Ascending aorta (tissue), 2 donors: ENCODE measurements at places on chromosomes 5 and 9. TPM values are rescaled to one million over a fixed set of nuclear protein-coding genes. Genes with fewer than 3 reads are reported as not detected.

DNA sequence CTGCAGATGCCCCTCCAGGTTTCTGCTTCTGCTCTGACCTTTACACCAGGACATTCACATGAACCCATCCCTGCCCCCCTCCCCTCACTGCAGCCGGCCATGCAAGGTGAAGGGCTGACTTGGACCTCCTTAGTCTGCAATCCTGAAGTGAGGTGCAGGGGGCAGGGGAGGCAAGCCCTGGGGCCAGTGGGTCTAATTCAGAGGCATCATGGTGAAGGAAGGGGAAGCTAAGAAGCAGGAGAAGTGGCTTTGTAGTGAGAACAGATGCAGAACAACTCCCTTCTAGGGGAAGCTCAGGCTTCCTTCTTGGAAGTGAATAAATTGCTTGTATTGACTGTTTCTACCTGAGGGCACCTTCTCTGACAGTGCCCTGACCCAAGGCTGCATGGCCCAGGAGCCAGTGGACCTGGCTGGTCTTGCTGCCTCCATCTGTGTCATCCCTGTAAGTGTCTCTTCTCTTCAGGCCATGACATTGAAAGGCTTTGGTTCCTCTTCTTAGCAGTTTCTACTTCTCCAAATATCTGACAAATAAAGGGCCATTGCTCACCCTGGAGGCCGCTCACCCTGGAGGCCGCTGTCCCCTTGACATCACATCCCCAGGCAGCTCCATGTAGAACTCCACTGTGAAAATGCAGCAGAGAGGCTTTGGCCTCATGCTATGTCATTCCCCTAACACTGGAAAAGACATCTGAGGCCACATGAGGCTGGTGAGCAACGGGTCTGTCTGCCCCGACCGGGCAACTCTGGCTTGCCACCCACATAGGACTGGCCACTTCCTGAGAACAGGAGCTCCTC lies 55.3 kb downstream of the GADD45G start:
- H3K4me3 ChIP-seq = no peak overlapping the region
- H3K4me1 ChIP-seq = peaks cover 11% of the 10 kb centered on the region
- H3K27me3 ChIP-seq = no peaks in the 10 kb centered on the region

DNA sequence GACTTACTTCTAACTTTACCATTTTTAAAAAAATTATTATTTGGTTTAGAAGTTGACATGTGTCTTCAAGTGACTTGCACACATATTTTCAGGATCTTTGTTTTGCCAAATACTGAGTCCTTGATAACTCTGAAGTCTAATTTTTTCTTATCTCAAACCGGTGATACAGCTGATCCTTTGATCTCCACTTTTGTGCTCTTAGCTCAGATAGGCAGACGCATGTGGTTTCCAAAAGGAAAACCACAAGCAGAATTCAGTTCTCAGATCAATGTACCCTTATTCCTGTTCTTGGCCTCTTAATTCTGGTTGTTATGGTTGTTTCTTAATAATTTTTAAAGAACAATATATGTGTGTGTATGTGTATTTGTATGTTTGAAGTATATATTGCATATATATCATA lies 238.3 kb upstream of the EDIL3 start:
- no peaks in the 10 kb centered on the region for H3K36me3 ChIP-seq
- no peak overlapping the region for H3K27ac ChIP-seq
- H3K27me3 ChIP-seq = no peaks in the 10 kb centered on the region
- no peaks in the 10 kb centered on the region for H3K4me1 ChIP-seq
- DNase-seq = no peak

DNA sequence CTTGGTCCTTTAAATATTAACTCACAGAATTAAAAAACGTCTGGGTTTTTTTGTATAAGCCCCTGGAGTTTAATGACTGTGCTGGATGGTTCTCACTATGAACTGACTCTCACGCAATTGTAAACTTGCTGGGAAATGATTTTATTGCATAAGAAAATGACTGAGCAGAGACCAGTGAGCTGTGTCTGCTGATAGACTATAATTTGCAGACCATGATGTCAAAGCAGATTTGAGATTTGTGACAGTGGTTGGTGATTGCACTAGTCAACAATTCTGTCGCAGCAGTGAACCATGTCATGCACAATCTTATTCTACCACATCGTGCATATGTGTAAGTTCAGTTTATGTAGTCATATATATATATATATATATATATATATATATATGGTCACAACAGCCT lies 85.7 kb upstream of the C9orf72 start:
- DNase-seq = no peak
- no peaks in the 10 kb centered on the region for H3K36me3 ChIP-seq
- no peaks in the 10 kb centered on the region for H3K4me1 ChIP-seq
- H3K27me3 ChIP-seq = no peaks in the 10 kb centered on the region
- no peak overlapping the region for H3K4me3 ChIP-seq

- H3K36me3 ChIP-seq = no peaks in the 10 kb centered on the region
- no peak for DNase-seq
- no peaks in the 10 kb centered on the region for H3K4me1 ChIP-seq
- H3K27ac ChIP-seq = no peak overlapping the region
Observed at GRCh38 chr9:134089972-134090371, 22.1 kb upstream of the BRD3 start.

- no peak for DNase-seq
- no peaks in the 10 kb centered on the region for H3K36me3 ChIP-seq
- H3K4me3 ChIP-seq = no peak overlapping the region
- H3K27me3 ChIP-seq = no peaks in the 10 kb centered on the region
Observed at GRCh38 chr5:133347039-133347438, 265.3 kb downstream of the FSTL4 start.

GRCh38 chr9:129571298-129572051 lies 49.4 kb downstream of the C9orf50 start:
- no peak overlapping the region for H3K4me3 ChIP-seq
- peak overlapping the region; percentile 78 for H3K27ac ChIP-seq
- no peak for DNase-seq
- peaks cover 18% of the 10 kb centered on the region for H3K4me1 ChIP-seq
- no peaks in the 10 kb centered on the region for H3K36me3 ChIP-seq
- H3K27me3 ChIP-seq = no peaks in the 10 kb centered on the region

- H3K27ac ChIP-seq = peak overlapping the region; percentile 77
- H3K36me3 ChIP-seq = peaks cover 41% of the 10 kb centered on the region
- DNase-seq = no peak
- no peaks in the 10 kb centered on the region for H3K4me1 ChIP-seq
Observed at GRCh38 chr5:72209147-72210115, 102.2 kb downstream of the MAP1B start.

DNA sequence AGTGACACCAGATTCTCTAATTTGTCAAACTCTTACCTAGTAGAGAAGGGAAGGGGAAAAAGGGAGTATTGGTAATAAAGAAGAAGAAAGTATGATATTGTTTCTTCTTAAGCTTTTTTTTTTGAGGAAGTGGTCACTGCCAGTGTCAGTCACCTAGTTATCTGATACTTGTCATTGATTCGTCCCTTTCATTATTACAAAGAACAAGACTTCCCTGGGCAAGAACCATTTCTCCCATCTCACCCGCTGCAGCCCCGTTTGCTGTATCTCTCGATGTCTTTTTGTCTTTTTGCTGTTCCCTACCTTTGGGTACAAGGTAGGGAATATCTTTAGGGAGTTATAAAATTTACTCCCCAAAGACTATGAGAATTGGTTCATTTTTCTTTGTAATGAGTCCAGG lies 249.0 kb downstream of the ARHGAP26 start:
- DNase-seq = no peak
- H3K4me3 ChIP-seq = no peak overlapping the region
- peaks cover 9% of the 10 kb centered on the region for H3K36me3 ChIP-seq
- no peaks in the 10 kb centered on the region for H3K4me1 ChIP-seq
- no peak overlapping the region for H3K27ac ChIP-seq
- H3K27me3 ChIP-seq = no peaks in the 10 kb centered on the region

- no peaks in the 10 kb centered on the region for H3K4me1 ChIP-seq
- H3K36me3 ChIP-seq = no peaks in the 10 kb centered on the region
- DNase-seq = no peak
- H3K27me3 ChIP-seq = no peaks in the 10 kb centered on the region
- no peak overlapping the region for H3K4me3 ChIP-seq
Observed at GRCh38 chr5:42228279-42228678, 195.0 kb upstream of the GHR start.

DNA sequence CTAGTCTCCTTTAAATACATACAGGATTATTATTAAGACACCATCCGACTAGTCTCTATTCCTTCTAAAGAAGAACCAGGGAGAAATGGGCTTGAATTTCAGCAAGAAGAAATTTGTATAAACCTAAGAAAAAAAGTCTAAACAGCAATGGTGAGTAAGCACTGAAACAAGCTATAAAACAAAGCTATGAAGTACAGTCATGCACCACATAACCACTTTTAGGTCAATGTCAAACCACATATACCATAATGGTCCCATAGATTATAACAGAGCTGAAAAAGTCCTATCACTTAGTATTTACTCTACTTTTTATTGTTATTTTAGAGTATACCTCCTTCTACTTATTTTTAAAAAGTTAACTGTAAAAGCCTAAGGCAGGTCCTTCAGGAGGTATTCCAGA lies 102.0 kb upstream of the NFIB start:
- H3K36me3 ChIP-seq = no peaks in the 10 kb centered on the region
- H3K27ac ChIP-seq = no peak overlapping the region
- H3K4me1 ChIP-seq = no peaks in the 10 kb centered on the region
- H3K27me3 ChIP-seq = no peaks in the 10 kb centered on the region

GRCh38 chr5:110256298-110256697 lies 470.2 kb downstream of the TMEM232 start:
- H3K27me3 ChIP-seq = no peaks in the 10 kb centered on the region
- no peak for DNase-seq
- no peak overlapping the region for H3K4me3 ChIP-seq

DNA sequence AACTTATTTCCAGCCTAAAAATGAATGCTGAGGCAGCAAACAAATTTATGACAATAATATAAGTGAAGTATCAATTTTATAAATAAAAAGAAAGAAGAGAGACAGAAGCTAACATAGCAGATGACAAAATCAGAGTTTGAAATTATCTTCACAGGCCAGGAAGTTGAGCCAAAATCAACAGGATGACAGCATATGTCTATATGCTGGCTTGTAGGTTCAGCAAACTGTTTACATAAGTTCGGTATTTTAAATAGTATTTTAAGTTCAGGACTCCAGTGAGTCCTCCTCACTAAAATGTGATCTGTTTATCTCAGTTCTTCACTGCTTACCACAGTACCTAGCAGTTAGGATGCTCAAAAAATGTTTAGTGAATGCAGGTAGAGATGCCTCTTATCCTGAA lies 359.6 kb upstream of the SMC2 start:
- no peak for DNase-seq
- no peaks in the 10 kb centered on the region for H3K4me1 ChIP-seq
- H3K36me3 ChIP-seq = no peaks in the 10 kb centered on the region
- H3K4me3 ChIP-seq = no peak overlapping the region
- H3K27ac ChIP-seq = no peak overlapping the region

- H3K4me1 ChIP-seq = peaks cover 14% of the 10 kb centered on the region
- H3K4me3 ChIP-seq = no peak overlapping the region
- no peaks in the 10 kb centered on the region for H3K27me3 ChIP-seq
Observed at GRCh38 chr5:119286511-119287488, 69.0 kb upstream of the TNFAIP8 start.

DNA sequence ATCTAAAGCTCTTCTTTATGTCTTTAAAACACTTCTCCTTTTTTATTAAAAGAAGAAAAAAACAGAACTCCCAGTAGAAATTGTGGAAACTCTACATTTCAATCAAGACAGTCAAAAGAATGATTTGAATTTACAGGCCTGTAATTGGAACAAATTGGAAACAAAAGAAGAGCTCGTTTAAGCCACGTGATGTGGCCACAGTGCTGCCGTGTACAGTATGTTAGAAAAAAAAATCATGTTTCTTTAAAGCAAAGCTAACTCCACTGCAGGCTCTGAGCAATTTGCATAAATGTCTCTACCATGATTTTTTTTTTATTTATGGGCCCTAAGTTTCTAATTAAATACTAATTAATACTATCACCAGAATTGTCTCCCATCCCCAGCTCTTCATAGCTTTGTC lies 325.6 kb downstream of the ZSWIM6 start:
- no peak for DNase-seq
- H3K27me3 ChIP-seq = no peaks in the 10 kb centered on the region
- H3K4me1 ChIP-seq = no peaks in the 10 kb centered on the region
- H3K4me3 ChIP-seq = no peak overlapping the region
- no peaks in the 10 kb centered on the region for H3K36me3 ChIP-seq

GRCh38 chr9:88458716-88459465 lies 70.6 kb downstream of the SPIN1 start:
- H3K4me1 ChIP-seq = no peaks in the 10 kb centered on the region
- no peak overlapping the region for H3K27ac ChIP-seq
- H3K27me3 ChIP-seq = no peaks in the 10 kb centered on the region

- peaks cover 3% of the 10 kb centered on the region for H3K4me1 ChIP-seq
- H3K27ac ChIP-seq = no peak overlapping the region
- no peaks in the 10 kb centered on the region for H3K27me3 ChIP-seq
- H3K4me3 ChIP-seq = no peak overlapping the region
- no peak for DNase-seq
Observed at GRCh38 chr9:6761306-6761705, 3.5 kb downstream of the KDM4C start.

- no peak for DNase-seq
- no peak overlapping the region for H3K27ac ChIP-seq
- no peaks in the 10 kb centered on the region for H3K27me3 ChIP-seq
Observed at GRCh38 chr5:101431201-101431600, 528.1 kb upstream of the ST8SIA4 start.

DNA sequence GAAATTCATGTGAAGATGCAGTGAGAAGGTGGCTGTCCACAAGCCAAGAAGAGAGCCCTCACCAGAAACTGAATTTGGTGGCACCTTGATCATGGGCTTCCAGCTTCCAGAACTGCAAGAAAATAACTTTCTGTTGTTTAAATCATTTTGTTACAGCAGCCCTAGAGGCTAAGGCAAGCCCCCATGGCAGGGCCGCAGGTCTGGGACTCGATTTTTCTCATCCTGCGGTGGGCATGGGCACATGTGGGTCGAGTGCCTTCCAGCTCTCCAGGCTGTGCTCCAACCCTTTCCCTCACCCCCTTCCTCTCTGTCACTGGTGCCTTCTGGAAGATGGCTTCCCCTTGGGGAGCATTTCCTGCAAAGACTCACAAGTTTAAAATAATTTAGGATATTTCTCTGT lies 40.7 kb downstream of the AHRR start:
- H3K27me3 ChIP-seq = no peaks in the 10 kb centered on the region
- H3K36me3 ChIP-seq = no peaks in the 10 kb centered on the region
- H3K4me3 ChIP-seq = no peak overlapping the region

DNA sequence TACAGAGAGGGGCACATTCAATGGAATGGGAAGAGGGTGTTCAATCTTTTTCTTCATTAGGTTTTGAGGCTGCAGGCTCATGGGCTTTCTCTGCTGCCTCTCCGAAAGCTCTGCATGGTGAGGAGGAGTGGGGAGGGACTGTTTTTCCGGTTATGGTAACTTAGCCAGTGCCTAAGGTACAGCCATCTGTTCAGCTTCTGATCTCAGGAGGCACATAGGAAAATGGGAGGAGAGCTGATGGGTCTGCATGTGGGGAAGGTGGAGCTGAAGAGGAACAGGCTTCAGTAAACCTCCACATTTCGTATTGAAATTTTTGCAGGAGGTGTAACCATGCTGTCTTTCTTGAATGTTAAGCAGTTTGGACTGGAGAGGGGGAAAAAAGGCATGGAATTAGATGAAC lies 1020.4 kb upstream of the WWC1 start:
- no peak overlapping the region for H3K4me3 ChIP-seq
- DNase-seq = no peak
- no peak overlapping the region for H3K27ac ChIP-seq
- no peaks in the 10 kb centered on the region for H3K27me3 ChIP-seq
- H3K4me1 ChIP-seq = no peaks in the 10 kb centered on the region

ADRB2 gene
- total RNA-seq = 11.2 TPM

DAB2 gene
- 33.6 TPM for total RNA-seq

BARX1 gene
- total RNA-seq = not detected

NRG2 gene
- total RNA-seq = 12.8 TPM

MORN5 gene
- total RNA-seq = not detected

GPR151 gene
- not detected for total RNA-seq

LCN12 gene
- not detected for total RNA-seq

TAF11L10 gene
- not detected for total RNA-seq

BAAT gene
- total RNA-seq = 0.53 TPM
